ENCODE measurements at places on chromosomes 5 and 9.

DNA sequence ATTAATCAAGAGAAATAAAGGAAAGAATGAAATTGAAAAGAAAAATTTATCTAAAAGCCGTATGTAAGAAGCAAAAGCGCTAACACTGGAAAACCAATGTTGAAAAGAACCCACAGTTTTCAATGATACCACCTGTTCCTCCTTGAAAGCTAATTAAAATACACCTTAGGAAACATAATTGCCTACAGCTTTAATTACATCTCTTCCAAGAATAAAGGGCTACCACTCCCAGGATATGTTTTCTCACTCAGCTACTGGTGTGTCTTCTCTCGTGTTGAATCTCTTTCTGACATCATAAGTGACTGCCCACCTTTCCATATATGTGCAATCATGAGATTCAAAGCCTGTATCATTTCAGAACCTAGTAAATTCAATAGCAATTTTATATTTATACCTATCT lies 880.6 kb upstream of the DMAC1 start:
- DNase-seq = no peak

DNA sequence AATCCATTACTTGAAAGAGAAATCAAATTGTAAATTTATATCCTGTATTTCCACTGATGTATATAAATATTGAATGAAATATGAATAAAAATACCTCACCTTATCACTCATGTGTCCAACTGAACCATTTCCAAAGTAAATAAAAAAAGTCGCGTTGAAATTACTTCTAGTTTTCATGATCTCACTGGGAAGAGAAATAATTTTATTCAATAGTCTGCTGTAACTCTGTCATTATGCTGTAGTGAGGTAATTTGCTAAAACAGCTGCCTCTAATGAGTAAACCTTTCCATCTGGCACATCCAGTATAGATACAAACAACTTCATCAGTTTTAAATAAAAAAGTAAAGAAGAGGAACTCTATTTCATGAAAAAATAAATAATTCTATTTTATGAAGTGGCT lies 611.5 kb downstream of the ZNF608 start:
- no peak for DNase-seq

GRCh38 chr9:113632776-113633590 lies 169.5 kb downstream of the RGS3 start:
- no peak for DNase-seq

DNA sequence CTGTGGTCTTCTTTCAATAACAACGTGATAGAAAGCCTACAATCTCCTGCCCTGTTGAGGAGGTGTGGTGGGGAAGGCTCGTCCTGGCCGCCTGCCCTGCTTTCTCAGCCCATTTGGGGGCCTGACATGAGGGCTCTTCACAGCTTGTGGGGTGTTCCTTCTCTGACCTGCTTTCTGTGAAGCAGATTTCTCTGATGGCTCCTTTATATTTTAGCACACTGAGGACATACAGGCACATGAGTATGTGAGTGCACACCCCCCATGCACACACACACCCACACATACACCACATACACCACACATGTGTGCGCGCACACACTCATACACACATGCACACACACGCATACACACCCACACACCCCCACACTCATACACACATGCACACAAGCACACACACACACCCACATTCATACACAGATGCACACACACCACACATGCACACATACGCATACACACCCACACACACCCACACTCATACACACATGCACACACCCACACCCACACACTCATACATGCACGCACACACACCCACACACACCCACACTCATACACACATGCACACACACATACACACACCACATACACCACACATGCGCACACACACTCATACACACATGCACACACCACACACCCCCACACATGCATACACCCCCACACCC lies 117.5 kb downstream of the COL5A1 start:
- no peak for DNase-seq

- no peak for DNase-seq
These were observed 29.9 kb downstream of the TRMO start for GRCh38 chr9:97892421-97892820.

GRCh38 chr5:116372931-116373597 lies 201.6 kb downstream of the SEMA6A start:
- DNase-seq = no peak

DNA sequence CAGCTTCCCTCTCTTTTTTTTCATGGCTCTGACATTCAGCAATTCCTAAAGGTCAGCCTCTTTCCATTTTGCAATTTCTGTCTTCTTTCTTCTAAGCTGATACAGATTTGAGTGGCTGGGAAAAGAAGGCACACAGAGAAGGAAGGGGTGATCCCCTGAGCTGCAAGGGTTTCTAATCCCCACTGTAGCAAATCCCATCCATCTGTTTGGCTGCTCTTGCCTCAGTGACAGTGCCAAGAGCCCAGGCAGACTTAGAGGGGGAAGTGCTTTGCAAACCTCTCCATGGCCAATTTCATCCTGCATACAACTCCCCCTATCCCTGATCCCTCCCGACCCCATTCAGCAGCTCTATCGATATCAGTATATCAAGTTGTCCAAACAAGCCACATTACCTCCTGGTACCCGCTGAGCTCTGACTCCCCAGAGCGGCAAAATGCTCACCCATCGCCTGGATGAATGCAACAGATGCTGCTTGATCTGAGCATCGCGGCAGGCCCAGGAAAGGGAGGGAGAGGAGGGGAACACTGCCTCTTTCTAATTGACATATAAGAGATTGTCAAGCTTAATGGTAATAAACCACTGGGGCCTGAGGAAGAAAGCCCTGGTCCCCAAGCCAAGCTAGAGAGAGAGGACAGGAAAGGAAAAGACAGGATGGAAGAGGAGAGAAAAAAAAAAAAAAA lies 268.9 kb downstream of the ASTN2 start:
- DNase-seq = no peak

DNA sequence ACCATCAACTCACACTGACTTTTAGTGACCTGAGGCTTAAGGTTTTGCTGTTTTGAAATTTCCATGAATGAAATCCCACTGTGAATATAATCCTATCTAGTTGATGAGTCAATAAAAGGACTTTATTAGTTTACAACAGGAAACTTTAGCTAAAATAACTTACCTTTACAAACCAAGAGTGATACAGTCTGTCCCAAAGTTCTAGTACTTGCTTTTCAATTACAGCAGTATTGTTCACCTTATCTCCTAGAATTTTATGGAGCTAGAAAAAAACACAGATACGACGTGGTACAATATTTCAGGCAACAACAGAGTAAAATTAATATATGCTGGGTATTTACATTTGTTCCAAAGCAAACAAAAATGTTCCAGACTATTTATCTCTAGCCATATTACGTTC lies 46.9 kb upstream of the CTNNAL1 start:
- no peak for DNase-seq

- DNase-seq = no peak
These were observed 525.6 kb downstream of the CETN3 start for GRCh38 chr5:89883967-89884366.

DNA sequence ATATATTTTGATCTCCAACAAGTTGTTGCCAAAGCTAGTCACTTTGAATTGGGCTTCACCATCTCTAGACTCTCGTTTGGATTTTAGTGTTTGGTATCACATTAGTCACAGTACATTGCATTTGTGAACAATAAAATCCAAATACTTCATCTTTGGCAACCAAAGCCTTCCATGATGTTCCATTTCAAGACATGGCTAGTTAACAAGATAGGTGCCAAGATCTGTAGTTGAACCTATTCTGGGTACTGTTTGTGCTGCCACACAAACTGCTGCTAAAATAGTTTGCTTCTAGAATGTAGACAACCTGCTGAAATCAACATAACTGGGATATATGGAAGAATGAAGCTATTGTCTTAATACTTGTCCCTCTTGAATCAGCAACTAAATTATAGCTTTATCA lies 207.5 kb downstream of the LRRC70 start:
- no peak for DNase-seq

DNA sequence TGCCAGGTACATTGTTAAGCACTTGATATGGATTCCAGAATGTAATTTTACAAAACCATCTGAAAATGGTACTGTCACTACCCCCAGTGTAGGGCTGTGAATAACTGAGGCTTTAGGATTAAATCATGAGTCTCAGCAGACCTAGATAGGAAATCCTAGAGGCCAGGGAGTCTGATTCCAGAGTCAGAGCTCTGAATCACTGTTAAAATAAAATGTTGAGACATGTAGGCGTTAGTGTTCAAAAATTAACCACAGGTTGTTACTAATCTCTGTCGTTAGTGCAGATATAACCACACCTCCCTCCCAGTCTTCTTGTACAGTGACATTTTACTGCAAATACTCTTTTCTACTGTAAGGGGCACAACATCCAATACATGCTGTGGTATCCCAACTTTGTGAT lies 1828.8 kb downstream of the MAT2B start:
- no peak for DNase-seq

DNA sequence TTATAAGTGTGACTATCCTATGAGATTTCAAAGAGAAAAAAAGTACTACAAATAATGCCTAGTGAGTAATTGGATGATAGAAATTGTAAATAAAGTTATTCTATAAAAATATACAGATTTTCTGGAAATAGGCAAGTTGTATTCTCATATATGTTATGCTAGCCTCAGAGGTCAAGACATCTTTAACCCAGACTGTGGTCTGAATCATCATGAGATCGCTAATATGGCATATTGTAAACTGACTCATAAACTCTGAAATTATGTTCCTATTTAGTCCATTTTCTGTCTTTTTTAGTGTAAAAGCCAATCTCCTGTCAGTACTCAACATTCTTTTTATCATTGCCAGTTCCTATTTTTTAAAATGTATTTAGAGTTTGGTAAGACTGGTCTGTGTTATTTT lies 14.2 kb downstream of the LOX start:
- no peak for DNase-seq

DNA sequence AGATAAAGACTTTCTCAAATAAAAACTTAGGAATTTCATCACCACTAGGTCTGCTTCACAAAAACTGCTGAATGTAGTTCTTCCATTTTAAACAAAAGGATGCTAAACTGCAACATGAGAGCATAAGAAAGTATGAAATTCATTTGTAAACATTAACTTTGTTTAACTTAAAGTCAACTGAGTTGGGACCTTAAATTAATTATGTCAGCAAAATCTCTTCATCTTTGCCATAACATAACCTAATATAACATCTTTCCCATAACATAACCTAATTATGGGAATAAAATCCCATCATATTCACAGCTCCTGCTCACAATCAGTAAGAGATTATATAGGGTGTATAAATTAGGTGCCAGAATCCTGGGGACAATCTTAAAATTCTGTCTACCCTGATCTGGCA lies 78.8 kb upstream of the PCSK5 start:
- DNase-seq = no peak

DNA sequence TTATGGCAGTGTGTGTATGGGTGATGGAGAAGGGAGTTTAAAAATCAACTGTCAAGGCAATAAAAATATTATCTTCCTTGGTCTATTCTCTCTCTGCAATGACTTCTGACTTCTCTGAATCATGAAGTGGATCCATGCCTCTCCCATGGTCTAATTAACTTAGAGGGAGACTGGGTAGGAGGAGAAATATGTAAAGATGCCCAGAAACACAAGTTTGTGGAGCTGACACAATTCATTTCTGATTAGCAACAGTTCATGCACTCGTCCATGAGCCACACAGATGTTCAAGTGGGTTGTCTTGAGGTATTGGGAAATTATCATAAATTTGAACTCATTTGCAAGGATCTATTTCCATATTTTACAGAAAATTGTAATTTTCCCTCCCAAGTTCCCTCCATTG lies 38.1 kb downstream of the INSYN2B start:
- DNase-seq = no peak

DNA sequence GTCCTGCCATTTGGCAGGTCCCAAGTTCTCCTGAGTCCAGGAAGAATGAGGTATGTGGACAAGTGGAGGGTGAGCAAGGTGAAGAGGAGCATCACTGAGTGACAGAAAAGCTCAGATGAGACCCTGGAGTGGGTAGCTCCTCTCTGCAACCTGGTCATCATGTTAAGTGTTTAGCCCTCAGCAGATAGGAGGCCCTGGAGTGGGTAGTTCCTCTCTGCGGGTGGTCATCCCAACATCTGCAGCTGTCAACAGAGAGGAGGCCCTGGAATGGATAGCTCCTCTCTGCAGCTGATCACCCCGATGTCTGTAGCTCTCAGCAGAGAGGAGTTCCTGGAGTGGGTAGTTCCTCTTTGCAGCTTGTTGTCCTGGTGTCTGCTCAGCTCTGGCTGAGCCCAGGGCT lies 48.4 kb downstream of the NDUFAF2 start:
- no peak for DNase-seq

DNA sequence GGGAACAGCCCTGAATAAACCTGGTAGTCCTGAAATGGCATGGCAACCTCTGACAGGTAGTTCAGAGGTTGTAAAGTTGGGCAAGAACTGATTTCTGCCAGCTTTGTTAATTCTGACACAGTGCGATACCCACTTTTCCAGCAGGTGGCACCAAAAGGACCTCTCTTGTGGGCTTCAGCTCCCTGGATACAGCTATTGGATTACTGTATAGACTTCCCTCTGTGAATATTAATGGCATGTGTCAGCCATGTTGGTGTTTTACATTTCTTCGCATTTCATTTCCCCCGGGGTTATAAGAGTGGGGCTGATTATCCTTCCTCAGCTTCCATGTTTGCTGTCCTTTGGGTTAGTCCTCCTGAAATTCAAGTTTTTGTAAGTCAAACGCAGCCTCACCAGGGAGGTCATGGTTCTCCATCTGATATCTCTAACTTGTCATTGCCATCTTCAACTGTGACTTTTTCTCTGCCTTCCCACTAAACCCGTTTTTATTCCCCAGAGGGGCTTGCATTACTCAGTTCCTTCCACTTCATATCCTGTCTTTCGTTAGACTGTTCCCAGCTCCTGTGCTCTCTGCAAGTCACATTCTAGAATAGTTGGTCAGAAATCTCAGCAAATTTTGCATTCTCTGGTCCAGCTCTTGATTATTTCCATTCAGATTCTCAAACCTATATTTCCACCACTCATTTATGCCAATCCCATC lies 135.6 kb downstream of the LIFR start:
- peak; percentile 29 for DNase-seq

DNA sequence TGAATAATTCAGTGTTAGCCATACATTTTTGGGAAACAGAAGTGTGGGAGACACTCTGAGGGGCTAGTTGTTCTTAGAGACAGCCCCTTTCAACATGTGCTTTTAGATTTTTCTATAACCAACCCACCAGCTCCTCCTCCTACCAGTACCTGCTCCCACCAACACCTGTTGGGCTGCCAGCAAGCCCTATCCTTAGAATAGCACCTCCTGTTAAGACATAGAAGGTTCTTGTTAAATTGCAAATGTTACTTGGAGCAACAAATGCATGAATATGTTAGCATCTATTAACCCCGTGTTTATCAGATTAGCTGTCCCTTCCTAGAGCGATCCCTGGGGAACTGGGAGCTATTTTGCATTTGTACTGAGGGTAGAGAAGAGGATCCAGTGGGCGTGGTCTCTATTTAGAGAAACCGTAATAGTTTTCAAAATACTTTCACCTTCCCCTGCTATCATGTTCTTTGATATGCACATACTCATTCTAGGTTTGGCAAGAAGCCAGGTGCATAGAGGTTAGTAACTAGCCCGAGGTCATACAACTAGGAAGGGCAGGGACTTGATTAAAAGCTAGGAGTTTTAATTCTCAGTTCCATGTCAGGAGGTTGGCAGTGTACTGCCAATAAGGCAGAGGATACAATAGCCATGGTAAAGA lies 334.4 kb downstream of the KCTD16 start:
- no peak for DNase-seq

GRCh38 chr9:32551276-32552051 lies 663 bp upstream of the SMIM27 start:
- DNase-seq = no peak
